ENCODE measurements at places on chromosomes 11 and 22.

DNA sequence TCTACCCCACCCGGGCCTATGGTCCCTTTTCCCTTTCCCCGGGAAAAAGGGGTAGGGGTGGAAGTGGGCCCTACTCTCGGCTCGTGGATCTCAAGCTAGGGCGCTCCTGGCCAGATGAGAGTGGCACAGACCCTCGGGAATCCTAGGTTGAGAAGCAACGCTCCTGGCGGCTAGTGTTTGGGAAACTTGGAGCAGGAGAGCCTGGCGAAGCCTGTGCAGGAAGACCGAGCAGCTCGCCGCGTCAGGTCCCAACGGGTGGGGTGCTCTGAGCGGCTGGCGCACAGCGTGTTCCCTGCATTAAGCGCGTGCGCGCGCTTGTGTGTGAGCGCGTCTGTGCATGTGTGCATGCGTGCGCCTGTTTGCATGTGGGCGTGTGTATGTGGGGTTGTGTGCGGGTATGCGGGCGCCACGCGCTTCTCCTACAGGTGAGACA, 7.1 kb upstream of the FLI1 start:
- DNase-seq = peak; percentile 32

DNA sequence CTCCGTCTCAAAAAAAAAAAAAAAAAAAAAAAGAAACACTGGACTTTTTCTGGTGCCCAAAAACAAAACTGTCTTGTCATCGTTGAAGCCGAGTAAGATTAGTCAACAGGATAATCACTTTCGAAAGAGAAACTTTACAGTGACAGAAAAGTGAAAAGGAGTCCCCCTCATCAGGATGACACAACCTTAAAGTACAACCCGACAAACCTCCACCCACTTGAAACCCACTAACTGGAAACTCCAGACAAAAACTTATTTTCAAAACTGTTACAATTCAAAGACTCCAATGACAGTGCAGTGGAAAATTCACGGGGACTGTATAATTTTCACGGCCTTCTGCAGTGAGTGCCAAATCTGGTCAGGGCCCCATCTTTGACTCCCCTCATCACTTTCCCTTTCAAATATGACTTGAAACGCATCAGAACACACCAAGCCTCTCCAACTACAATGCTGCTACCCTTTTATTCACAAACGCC, 1.3 kb downstream of the DENND5A start:
- DNase-seq = peak; percentile 49

DNA sequence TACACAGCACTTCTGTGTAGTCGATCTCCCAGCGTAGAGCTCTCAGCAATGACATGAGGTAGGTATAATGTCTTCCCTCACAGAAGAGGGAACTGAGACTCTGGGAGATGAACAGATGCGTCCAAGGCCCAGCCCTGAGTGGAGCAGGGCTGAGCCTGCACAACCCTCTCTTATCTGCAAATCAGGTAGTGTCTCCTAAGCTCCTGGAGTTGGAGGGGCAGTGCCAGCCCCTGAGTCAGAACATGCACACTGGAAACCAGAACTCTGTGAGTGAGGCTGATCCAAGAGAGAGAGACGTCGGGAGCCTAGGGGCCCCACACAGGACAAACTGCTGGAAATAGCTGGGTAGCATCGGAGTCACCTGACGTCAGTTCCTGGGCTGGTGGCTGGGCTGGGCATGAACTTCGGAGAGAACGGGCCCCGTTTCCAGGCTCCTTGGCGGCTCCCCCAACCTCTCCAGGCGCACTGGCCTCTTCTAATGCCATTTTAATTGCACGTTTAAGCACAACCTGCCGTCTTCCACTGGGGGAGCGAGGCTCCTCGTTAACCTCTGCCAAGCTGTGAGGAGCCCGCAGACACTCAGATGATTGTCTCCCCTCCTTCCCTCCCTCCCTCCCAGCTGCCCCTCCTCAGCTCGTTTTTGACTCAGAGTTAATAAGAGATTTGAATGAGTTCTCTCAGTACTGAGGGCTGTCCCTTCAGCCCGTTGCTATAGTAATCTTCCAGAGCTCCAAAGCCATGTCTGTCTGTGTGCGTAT, 191.2 kb upstream of the TBCEL start:
- DNase-seq = no peak

DNA sequence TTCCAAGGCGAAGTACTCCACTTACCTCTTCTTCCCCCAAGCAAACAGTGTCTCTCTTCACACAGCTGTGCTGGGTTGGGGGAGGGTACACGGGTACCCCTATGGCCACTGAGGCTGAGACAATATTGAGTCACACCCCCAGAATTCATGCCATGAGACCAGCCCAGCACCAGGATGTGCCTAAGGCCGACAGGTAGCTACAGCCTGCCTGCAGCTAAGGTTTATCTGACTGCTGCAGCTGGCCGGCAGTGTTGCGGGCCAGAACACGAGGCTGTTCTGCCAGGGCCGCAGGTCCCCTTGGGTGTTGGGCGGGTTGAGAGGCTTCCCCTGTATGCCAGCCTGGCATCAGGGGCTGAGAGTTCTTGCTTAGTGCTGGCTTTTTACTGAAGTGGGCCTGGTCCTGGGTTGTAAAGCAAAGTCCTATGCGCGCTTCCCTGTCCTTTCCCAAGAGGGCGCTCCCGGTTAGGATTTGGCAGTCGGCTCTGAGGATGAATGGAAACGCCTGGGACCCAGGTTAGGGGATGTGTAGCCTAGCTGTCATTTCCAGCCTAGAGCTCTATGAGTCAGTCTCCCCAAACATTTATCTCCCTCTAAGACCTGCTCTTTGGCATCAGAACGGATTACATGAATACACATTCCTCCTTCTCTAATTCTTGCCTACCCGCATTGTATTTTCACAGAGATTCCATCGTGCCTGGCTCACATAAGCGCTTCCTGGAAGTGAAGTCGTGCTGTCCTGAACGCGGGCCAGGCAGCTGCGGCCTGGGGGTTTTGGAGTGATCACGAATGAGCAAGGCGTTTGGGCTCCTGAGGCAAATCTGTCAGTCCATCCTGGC, 7.1 kb downstream of the USP18 start:
- DNase-seq = peak; percentile 19

DNA sequence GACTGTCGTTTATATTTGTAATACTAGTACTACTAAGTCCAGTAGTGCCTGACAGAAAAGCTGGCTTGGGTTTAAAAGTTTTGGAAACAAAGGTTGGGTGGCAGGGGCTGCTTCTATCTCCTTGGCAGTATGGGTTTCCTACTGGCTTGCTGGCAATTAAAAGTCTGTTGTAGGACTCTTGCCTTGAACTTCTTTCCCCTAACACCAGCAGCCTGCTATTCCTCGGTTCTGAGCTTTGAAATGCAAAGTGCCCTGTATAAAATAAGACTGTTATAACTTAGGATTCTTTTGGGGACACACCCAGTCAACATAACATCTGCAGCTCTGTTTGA, 1.3 kb downstream of the RNF169 start:
- no peak for DNase-seq

All from activated naive CD8-positive, alpha-beta T cell treated with anti-CD3 and anti-CD28 coated beads, Interleukin-2, amount 50 U/mL, for 16 hours (primary cell).